Natural killer cell (primary cell): ENCODE measurements at places on chromosomes 16 and 17. TPM values are rescaled to one million over a fixed set of nuclear protein-coding genes. Genes with fewer than 3 reads are reported as not detected.

DNA sequence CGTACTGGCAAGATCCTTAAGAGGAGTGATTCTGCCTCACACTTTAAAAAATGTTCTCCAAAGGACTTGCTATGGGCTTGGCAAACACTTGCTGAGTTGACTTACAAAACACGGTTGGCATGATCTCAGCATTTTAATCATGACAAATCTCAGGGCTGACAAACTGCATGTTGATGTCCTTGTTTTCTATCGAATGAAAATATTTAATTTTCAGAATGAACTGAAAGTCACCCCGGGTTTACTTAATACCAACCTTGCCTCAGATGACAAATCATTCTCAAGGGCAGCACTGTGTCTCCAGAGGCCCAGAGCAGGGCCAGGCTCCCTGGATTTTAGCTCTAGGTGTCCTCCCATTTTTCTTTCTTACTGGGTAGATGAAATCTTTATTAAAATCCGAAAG is 229.1 kb upstream of the ZFHX3 start:
- DNase-seq: no peak

GRCh38 chr17:67390646-67391361 is 13.7 kb downstream of the PITPNC1 start:
- peak; percentile 75 for DNase-seq

GRCh38 chr17:70716551-70716950 is 547.2 kb downstream of the KCNJ2 start:
- no peak for DNase-seq

Gene CNTNAP4
- total RNA-seq: not detected

DNA sequence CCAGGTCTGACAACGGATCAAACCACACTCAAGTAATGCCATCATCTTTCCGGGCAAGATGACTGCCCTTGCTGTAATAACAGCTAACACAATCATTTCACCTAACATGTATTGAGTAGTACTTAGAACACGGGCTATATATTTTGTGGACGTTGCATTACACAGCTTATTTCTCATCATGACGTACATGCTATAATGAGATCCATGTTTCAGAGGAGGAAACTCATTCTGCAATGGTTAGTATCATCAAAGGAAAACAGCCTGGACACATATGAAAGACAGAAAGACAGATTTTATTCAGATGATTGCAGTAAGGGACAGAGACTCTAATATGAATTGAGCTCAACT is 446.7 kb downstream of the HS3ST3B1 start:
- no peak for DNase-seq

Gene CARD14
- total RNA-seq: not detected

- DNase-seq: peak; percentile 12
Measured at GRCh38 chr16:56401482-56401881, 23.9 kb downstream of the AMFR start.

Gene COG1
- 64.1 TPM for total RNA-seq

- no peak for DNase-seq
Measured at GRCh38 chr17:36505171-36505570, 18.7 kb downstream of the ZNHIT3 start.

Gene PRSS8
- total RNA-seq: not detected

GRCh38 chr17:79951361-79952264 is 84.1 kb downstream of the TBC1D16 start:
- no peak for DNase-seq

- DNase-seq: no peak
Measured at GRCh38 chr17:65537845-65538674, 23.4 kb downstream of the AXIN2 start.

DNA sequence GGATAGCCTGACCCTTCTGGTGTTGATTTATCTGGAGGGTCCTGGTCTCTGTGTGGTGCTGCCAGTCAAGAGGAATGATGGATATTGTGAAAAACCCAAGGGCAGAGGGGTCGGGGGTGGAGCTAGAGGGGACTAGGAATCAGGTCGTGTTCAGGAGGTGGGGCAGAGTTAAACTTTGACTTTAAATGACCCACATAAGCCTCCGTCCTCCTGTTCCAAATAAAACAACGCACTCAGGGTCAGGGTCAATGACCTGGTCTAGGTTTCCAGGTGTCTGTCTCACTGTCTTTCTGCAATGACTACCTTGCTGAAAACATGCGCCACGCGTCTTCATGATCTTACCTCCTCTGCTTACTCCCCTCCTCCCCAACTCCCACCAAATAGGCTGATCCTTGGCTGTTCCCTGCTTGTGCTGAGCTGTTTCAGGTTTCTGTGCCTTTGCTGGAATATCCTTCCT is 14.7 kb downstream of the AOC3 start:
- DNase-seq: no peak

GRCh38 chr16:49437344-49437743 is 63.7 kb downstream of the C16orf78 start:
- no peak for DNase-seq

- DNase-seq: no peak
Measured at GRCh38 chr16:23371368-23371767, 69.3 kb downstream of the SCNN1B start.

Gene CMTR2
- total RNA-seq: 18.1 TPM

DNA sequence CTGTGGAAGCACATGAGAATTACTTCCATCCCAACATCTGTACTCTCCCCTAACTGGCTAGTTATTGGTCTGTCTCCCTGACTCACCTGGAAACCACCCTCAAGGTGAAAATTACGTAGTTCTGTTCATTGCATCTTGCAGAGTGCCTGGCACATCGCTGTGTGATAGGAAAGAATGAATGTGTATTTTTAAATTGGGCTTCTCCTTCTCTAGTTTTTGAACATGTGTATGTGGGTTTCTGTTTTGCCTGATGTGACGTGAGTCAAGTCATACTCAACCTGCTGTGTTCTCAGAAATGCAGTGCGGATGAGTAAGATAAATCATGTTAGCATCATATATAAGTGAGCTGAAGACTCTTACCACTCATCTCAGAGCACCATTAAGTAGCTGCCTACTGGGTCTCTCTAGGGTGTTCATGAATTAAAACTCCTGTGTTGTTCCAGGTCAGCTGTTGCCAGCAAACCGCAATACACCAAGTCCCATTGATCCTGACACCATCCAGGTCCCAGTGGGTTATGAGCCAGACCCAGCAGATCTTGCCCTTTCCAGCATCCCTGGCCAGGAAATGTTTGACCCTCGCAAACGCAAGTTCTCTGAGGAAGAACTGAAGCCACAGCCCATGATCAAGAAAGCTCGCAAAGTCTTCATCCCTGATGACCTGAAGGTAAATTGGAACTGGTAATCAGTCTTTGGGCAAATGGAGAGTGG is 50.2 kb downstream of the HLF start:
- DNase-seq: no peak

Gene CHST4
- total RNA-seq: not detected

DNA sequence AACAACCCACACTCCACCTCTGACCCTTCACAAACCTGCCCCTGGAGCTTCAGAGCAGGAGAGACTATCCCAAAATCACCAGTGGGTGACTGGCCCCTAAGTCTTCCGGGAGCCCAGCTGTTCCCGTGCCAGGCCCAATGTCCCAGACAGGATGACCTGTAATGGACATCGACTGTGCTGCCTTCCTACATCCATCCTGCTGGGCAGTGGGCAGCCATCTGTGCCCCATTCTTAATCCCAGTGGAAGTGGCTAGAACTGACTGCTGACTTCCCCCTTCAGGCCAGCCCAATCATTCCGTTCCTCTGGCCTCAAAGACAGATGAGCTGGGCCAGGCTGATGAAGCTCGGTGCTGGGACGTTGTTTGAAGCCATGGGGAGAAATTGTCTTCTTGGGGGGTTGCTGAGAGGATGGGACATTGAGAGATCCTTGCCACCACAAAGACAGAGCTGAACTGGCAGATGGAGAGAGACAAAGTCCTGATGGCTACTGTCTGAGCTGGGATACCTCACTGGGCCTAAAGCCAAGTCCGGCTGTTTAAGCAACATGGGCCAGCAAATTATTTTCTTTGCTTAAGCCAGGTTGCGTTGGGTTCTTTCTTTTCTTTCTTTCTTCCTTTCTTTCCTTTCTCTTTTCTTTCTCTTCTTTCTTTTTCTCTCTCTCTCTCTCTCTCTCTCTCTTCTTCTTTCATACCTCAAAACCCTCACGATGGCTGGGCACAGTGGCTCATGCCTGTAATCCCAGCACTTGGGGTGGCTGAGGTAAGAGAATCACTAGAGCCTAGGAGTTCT is 17.9 kb upstream of the ALOX15B start:
- DNase-seq: no peak

DNA sequence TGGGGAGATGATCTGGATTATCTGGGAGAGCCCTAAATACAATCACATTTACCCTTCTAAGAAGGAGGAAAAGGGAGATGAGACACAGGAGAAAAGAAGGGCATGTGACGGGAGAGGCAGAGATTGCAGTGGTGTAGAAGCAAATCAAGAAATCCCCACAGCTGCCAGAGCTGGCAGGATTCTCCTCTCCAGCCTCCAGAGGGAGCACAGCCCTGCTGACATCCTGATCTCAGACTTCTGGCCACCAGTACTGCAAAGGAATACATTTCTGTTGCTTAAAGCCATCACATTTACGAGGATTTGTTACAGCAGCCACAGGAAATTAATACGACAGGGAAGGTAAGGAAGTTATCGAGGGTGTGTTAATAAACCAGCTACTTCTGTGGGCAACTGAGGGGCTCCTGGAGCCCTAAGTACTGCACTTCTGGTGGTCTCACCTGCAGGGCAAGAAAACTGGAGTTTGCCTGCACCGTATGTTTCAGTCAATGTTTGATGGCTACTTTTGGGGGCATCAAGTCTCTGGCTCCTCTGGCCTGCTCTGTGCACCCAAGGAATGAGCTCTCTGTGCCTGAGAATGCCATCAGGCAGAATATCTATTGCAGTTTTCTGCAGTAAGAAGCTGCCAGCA is 22.9 kb upstream of the CDH13 start:
- peak; percentile 29 for DNase-seq

DNA sequence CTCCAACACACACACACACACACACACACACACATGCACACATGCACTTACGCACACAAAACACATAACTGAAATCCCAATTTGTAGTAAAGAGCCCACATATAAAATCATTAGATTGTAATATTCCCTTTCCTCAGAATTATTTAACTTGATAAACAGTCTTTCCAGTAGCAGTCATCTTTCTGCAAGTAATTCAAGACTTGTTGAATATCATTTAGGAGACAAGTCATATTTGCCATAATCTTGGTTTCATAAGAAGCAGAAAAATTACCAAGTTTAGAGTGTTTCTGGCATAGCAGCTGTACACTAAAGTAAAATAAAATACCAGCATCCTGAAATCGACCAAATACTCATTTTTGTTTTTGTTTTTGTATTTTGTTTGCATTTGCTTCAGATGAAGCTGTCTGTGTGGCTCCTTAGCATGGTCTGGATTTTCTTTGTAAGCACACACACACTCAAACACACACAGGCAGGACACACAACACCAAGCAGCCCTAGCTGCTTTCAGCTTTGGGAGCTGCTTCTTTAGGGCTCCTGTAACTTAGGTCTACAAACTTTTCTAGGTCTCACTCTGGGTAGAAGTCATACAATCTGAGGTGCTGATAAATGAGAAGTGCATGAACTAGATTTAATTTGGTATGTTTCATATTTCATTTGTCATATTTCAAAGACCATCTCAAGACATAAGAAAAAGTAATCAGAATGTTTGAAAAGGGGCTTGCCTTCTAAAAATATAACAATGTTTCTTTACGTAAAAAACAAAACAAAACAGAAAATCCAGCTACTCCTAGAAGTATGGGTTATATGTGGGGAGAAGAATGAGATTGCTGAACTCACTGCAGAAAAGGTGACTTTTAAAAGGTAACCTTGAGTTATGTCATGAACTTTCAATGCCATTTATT is 3.0 kb downstream of the SALL1 start:
- DNase-seq: no peak

DNA sequence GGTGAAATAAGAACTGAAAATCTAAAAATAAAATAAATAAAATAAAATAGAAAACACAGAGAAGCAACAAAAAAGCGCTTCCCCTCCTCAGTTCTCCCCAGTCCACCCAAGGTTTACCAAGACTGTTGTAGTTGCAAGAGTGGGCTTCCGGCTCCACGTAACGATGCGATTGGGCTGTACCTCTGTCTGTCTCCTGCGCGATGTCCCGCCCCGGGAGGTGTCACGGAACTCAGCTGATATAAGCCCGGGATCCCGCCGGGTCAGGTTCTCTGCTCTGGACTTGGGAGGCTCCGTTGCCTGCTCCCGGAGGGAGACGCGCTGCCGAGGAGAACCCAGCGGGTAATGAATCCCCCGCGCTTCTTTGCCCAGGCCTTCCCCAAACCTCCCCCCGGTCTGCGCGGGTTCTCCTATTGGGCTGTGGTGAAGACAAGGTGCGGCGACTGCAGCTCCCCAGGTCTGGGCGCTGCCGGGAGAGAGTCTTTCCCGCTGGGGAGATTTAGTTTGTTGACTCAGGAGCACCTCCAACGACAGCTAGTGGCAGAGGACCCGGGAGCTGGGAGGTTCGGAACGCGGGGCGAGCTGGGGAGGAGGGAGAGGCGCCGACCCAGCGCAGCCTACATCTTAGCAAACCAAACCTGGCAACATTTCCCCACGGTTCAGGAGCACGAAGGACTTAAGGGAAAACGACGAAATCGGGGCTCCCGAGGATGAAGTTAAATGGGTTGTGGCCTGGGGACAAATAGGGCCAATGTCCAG is at the start of gene SLFN5:
Gene SLFN5 (plus strand): TSS at position 268 of the 756 bp plus-strand sequence. CDS start 15,619 bp downstream, outside the sequence.
- peak; percentile 96 for DNase-seq

DNA sequence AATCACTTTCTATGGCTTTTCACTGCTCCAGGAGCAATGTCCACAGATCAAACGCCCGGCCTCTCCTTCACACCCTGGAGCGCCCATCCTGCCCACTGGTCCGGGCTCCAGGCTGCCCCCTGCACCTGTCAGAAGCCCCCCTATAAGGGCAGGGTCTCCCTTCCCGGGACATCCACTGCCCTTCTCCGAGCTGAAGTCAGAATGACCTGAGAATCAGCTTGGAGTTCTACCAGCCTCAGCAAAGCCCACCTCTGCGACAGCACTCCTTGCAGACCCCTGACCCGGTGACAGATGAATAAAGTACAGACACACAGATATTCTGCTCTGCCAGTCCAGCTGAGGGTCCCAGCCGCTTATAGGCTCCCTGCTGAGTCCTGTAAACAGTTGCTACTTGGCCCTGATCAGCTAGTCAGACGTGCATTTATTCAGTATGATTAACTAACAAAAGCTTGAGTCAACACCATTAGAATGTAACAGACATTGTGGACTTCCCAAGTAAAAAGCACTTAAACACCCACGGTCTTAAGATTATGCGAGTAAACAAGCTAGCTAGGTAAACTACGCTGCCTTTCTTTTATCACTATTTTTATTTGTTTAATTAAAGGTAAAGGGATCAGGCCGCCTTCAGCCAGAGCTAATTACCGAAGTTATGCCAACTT is 4.8 kb downstream of the SLC7A5 start:
- no peak for DNase-seq

Gene OTOA
- total RNA-seq: not detected

DNA sequence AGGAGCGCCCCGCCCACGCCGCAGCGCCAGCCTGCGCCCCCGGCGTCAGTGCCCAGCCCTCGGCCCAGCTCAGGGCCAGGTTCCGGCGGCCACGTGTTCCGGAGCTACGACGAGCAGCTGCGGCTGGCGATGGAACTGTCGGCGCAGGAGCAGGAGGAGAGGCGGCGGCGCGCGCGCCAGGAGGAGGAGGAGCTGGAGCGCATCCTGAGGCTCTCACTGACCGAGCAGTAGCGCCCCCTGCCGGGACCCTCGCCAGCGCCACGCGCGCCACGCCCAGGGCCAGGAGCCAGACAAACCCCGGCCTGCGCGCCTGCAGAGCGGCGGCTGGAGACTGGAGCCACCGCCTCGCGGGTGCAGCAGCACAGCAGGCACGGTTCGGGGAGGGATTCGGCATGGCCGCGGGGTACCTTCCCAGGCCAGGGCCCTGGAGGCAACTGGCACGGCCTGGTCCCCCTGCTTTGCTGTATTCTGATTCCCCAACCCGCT is 9.3 kb downstream of the CORO6 start:
- peak; percentile 94 for DNase-seq

Gene XYLT1
- 40.9 TPM for total RNA-seq
